ENCODE measurements at places on chromosomes 7 and 10.

DNA sequence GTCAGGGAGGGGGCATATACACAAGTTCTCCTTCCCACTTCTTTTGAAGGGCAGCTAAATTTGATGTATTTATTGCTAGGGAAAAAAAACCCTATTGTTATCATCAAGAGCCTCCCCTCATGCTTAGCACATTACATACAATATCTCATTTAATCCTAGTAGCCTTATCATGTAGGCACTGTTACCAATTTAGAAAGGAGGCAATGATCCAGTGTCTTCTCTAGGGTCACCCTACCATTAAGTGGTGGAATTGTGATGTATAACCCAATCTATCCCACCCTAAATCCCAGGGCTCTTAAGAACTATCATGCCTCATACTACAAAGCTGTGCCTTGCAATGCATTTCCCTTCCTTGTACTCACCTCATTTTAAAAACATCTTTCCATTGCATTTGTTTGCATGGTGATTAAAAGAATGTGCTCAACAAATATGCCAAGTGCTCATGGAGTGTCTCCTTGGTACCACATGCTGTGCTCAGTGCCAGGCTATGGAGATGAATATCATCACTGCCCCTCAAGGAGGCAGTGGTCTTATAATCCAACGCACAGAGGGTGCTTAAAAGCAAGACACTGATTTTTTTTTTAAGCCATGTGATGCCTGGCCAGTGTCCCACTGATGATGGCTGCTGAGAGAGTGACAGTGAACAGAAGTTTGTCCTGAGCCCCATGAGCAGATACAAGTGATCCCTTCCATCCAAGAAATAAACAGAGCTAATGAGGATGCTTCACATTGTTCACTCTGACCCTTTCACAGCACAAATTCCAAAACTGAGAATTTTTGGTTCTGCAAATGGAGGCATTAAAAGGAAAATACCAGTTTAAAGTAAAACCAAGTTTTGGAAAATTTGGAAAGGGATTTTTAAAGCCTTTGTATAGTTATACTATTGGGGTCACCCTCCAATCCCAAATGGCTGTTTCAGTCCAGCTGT lies 98.2 kb downstream of the SORBS1 start:
- no peak for DNase-seq

DNA sequence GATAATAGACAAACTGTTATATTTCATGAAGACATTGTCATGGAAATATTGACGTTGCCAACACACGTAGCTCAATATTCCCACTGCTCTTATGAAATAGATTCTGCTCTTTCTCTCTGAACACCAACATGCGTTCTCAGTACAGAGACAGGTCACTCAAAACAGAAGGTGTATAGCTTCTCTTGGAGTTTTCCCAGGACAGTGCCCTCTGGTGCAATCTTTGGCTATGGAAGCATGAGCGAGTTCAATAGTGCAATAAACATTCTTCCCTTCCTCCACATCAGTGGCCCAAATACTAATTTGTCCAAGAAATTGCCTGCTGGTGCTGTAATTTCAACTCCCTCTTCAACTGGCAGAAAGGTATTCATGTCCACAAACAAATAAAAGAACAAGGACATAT lies 145.3 kb downstream of the MAGI2 start:
- DNase-seq, result no peak

- DNase-seq, result no peak
Measured at GRCh38 chr7:111091593-111092358, 849 bp downstream of the LRRN3 start.

DNA sequence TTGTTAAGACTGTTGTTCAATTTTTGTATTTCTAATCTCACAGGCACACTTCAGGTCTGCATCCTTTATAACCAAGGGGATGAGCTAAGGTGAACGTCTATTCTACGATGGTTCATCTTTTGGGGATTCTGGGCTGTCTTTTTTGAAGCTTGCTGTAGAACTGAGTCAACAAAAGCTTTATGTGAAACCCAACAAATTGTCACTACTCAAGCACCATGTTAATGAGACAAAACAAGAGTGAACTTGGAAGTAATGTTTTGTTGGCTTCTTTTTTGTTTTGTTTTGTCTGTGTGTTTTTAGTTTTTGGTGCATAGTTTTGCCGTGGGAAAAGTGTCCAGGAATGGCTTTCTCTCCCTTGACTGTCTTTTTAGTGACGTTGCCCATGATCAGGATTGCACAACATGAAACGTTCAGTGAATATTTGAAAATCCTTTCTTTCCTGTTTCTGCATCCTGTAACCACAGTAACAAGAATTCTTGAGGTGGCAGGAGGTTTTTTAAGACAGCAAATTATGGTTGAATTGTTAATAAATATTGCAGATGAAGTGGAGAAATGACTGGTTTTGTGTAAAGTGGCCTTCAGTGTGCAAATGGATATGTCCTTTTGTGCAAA lies 65.6 kb downstream of the WIPF3 start:
- no peak for DNase-seq

DNA sequence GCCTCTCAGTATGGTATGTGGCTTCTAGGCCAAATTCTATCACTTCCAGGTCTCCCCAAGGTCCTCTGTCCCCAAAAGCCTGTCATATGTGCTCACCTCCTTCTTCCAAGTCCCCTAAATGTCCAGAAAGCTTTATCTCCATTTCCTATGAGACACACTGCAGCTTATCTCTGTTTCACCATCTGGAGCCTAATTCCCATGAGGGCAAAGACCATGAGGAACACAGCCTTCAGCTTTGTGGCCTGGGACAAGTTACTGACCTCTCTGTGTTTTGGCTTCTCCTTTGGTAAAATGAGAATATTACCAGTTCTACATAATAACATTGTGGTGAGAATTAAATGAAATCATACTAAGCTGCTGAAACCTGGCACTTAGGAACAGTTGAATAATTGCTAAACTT lies 19.2 kb downstream of the ST8SIA6 start:
- DNase-seq, result no peak
